ENCODE measurements at places on chromosomes 6 and 20.

DNA sequence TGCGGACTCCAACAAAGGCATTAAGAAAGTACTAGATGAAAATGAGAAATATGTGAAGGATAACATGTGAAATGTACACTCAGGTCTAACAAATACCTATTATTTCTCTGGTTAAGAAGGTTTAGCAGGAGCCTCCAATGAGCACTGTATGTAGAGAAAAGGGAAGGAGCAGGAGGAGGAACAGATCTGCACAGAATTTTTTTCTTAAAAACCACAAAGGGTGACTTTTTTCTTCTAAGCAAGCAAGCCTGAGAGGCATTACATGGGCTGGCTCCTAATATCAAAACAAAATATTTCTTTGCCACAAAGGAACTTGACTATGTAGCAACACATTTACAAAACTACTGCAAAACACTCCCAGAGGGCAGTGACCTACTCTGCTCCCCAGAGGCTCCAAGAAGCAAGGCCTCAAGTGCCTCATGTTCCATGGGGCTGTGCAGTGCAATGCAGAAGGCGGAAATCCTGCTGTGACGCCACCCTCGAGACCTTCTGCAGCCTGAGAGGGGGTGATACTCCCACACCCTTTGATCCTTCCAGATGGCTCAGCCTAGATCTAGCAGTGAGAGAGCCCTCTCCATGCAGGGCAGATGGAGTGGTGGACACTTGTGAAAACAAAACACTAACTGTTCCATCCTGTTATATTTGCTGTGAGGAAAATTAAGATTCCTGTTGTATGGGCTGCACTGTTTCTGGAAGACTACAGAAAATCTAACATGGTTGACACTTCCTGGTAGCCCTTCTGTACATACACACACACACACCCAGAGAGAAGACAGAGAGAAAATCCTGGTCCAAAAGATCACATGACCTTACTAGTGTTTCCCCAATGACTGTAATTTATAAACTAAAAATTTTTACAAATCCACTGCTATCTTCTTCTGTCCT is 36.0 kb upstream of the SMIM29 start:
- no peak for DNase-seq

DNA sequence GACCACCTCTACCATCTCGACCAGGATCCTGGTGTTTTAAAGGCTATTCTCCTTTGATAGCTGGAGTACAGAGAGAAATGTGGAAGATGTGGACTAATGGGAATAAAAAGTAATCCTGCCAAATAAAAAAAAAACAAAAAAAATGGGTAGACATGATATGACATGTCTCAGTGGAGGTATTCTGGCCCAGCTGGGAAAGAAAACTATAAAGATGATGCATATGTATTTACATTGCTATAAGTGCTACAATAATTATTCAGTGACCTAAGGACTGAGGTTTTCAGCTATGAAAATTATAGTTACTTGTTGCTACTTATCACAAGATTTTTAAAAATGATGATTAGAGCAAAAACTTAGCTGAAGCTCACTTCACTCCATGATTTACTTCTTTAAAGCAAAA is 101.1 kb downstream of the SIM1 start:
- DNase-seq = no peak

- DNase-seq = no peak
Observed at GRCh38 chr6:12576389-12576788, 140.2 kb upstream of the PHACTR1 start.

DNA sequence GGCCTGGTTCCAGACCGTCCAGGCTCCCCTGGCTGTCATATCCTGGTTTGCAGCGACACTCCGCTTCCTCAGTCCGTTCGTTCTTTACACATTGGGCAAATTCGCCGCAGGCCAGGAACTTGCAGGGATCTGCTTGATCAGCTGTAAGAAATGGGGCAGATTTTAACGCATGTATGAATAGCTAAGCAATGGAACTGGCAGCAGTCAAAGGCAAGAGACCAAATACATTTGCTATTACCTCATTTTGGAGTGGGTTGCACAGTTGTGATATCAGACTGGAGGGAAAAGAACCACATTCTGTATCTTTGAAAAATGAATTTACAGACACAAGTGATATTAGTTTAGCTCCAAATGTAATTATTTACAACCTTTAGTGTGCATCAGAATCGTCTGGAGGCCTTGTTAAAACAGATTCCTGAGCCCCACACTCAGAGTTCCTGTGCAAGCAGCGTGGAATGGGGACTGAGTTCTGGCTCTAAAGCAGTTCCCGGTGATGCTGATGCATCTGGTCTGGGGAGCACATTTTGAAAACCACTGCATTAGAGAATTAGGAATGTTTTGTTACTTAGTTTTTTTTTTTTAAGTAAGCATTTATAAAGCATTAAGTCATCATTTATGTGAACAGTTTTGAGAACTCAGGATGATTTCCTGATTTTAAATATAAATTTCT is 141.3 kb downstream of the IMPG1 start:
- no peak for DNase-seq

DNA sequence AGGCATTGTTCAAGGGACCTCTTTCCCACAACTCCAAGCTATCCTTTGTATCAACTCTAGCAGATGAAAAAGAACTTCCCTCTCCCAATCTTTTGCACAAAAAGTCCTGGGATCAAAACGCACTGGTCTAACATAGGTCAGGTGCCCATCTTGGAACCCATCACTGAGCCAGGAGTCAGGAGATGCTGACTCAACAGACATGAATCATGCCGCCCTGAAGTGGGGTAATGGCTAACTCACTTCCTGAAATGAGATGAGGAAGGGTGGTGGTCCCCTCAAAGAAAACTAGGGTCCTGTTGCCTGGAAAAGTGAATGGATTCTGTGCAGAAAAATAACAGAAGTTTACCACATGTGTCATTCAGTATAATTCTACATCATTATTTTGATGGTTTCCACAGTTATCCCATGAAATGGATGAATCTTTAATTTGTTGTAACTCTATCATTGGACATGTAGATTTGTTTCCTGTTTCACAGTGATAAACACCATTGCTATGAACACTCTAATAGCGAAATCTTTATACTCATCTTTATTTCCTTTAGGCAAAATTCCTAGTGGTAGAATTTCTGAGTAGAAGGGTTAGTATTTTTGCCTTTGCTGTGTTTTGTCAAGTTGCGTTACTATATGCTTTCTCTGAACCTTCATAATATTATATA is 151.3 kb downstream of the SLC16A10 start:
- no peak for DNase-seq

GRCh38 chr6:94636780-94637385 is 940.5 kb upstream of the MANEA start:
- DNase-seq = no peak

Measured in Peyer's patch (tissue), 4 donors.